ENCODE measurements at places on chromosomes 13 and 19.
A peak's percentile ranks its signal among the peaks of the same experiment; 100 is the strongest.

DNA sequence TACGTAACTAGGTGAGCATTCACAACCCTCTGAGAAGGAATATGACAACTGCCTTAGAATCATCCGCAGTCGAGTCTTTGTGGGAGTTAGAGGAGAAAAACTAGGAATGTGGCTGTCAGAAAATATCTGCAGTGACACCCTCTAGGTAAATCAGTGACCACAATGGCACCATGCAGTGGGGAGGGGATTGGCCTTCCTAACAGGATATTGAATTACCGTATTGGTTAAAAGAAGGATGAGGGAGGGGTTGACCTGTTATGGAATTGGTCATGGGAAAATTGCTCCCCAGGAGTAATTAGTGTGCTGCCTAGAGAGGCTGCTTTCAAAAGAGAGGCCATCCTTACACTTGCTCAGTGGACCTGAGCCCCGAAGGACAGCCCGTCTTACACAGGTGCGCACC is 205.6 kb upstream of the SOX1 start:
- no peak for DNase-seq

GRCh38 chr13:30375265-30375835 is 46.9 kb upstream of the UBE2L5 start:
- no peak for DNase-seq

- DNase-seq, result no peak
Observed at GRCh38 chr13:45209229-45209628, 8.4 kb upstream of the KCTD4 start.

DNA sequence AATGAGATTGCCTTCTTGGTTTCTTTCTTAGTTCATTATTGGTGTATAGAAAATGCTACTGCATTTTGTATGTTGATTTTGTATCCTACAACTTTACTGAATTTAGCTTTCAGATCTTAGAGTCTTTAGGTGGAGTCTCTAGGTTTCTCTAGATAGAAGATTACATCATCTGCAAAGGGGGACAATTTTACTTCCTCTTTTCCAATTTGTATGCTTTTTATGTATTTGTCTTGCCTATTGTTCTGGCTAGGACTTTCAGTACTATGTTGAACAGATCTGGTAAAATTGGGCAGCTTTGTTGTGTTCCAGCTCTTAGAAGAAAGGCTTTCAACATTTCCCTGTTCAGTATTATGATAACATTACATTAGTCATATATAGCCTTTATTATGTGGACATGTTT is 101.0 kb upstream of the SPRY2 start:
- no peak for DNase-seq

DNA sequence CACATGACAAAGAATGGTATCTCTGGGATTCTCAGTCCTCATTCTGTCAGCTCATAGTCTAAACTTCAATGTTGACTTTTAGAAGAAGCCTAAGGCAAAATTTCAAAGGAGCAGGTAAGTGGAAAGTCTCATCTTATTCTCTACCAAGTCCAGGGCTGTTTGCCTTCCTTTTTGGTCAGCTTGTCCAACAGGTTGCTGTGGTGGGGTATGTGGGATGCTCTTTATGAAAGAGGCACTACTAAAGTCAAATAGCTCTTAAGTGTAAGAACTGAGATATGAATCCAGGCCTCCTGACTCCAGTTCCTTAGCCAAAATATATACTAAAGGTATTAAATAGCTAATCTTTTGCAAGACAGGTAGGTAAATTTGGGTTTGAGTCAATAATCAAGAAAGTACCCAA is 540.6 kb upstream of the SPRY2 start:
- no peak for DNase-seq

- DNase-seq, result no peak
Observed at GRCh38 chr13:63942372-63942771, 2526.7 kb upstream of the PCDH20 start.

DNA sequence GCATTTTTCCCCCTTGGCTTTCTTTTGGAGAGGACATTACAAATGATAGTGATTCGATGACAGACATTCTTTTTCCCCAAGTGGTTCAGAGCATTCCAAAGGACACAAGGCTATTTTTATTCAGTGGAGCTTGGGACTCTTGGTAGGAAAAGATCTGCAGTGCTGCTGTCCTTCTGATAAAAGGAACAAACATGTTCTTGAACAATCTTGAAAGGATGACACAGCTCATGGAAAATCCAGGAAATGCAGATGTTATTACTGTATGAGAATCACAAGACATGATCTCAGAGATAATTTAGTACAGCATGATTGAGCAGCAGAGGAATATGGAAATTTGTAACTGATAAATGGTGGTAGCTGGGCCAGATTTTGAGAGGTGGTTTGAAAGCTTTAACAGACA is 96.2 kb upstream of the RFC3 start:
- DNase-seq, result peak; percentile 71

DNA sequence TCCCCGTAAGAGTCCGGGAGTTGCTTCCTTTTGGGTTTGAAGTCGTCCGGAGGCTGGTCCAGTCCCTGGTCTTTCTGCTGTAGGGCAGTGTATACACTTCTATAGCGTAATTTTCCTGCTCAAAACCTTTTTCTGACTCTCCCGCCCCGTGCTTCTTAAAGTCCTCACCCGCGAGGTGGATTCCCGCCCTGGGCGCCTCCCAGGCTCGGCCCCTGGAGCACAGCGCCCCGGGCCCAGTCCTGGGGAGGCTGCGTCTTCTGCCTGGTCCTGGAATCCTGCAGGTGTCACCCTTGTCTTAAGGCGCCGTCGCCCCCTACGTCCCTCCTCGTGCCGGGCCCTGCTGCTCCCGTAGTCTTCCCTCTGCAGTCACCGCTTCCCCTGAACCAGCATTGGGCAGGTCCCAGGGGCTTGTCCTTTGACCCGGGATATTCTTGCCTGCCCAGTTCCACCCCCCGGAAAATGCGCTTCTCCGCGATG is 34.4 kb upstream of the ZNF808 start:
- no peak for DNase-seq

DNA sequence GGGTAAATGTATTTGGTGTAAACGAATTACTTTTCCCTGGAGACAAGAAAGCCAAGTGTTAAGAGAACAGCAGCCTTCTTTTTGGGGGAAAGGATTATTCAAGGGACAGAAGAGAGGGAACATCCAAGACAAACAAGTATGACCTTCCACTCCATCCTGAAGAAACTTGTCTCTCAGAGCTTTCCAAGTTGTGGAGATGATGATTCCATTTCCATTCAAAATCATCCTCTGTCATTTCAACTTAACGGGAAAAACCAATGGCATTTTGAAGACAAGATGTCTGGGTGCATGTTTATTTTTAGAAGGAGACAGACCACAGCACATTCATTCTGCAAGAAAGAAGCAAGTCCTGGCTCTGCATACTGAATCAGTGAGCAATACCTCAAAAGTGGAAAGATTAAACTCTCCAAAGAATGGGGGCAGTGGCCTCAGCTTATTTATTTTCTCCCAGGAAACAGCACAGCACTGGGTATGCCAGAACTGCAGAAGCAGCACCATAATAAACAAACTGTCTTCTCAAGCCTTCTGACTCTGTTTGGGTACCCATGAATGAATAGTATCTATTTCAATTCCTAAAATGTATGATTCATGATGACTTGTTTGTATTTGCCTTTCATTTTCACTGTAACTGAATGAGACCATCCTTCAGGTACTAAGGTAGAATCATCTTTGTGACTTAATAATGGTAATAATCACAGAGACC is 541.0 kb downstream of the RFC3 start:
- peak; percentile 94 for DNase-seq

- DNase-seq, result no peak
Observed at GRCh38 chr13:98940325-98941001, 37.4 kb downstream of the DOCK9 start.

- DNase-seq, result peak; percentile 3
Observed at GRCh38 chr13:19862481-19863313, 752 bp downstream of the ZMYM5 start.

- DNase-seq, result peak; percentile 95
Observed at GRCh38 chr13:95256091-95256490, 45.2 kb downstream of the ABCC4 start.

GRCh38 chr13:35016362-35017112 is 74.5 kb downstream of the NBEA start:
- DNase-seq, result no peak

DNA sequence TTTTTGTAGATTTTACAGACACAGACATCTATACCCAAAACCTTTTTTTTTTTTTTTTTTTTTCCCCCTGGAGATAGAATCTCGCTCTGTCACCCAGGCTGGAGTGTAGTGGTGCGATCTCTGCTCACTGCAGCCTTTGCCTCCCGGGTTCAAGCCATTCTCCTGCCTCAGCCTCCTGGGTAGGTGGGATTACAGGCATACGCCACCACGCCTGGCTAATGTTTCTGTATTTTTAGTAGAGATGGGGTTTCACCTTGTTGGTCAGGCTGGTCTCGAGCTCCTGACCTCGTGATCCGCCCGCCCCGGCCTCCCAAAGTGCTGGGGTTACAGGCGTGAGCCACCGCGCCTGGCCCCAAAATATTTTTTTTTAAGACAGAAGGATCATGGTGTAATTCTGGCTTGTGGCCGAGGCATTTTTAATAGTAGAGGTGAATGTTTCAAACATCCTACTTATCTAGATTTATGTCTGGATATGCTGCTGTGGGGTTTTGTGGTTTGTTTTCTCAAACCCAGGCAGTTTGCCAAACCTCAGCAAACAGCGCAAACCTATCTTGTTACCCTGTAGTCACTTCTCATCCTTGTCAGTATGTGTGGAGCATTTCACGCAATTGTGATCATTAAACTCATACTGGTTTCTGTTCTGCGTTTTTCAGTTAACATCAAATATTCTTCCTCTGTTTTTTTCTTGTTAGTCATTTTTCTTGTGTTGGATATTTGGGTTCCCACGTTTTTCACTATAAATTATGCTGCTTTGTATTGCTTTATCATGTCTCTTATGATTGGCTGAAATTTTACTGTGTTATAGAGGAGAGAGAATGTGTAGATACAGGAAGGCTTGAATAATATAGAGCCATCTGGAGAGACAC is 36.2 kb upstream of the GARRE1 start:
- peak; percentile 92 for DNase-seq

GRCh38 chr13:47298506-47298905 is 401.7 kb upstream of the HTR2A start:
- no peak for DNase-seq

GRCh38 chr19:17429641-17430113 is 9.8 kb downstream of the MVB12A start:
- DNase-seq, result no peak

DNA sequence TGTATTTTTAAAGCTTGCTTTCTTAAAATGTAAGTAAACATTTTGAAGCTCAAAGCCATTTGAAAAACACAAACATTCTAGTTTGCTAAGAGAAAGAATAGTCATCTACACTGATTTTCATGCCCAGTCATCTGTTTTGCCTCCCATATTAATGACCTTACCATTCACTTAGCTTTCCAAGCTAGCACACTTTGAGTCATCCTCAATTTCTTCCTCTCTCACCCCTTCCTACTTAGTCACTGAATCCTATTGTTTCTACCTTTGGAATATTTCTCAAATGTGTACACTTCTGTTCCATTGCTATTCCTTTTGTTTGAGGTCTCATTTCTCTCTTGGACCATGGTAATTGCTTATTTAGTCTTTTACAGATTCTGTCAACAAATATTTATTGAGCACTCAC is 7.3 kb upstream of the HS6ST3 start:
- no peak for DNase-seq

Data from HFFc6 (cell line).